ENCODE measurements at places on chromosomes 2 and 18. TPM values are rescaled to one million over a fixed set of nuclear protein-coding genes. Genes with fewer than 3 reads are reported as not detected.
A peak's percentile ranks its signal among the peaks of the same experiment; 100 is the strongest.

Gene ZNF385B
- total RNA-seq: not detected

Gene PCARE
- total RNA-seq: not detected

Gene KCNJ3
- 0.58 TPM for total RNA-seq

Gene PDE1A
- not detected for total RNA-seq

Gene FAM124B
- not detected for total RNA-seq

Gene PREB
- 46.0 TPM for total RNA-seq

Gene RNU2-63P
- 8.9 TPM for total RNA-seq

Gene ANKRD53
- total RNA-seq: 1.4 TPM

Gene UGT1A8
- not detected for total RNA-seq

Gene CACNB4
- total RNA-seq: 1.1 TPM

Gene PJVK
- 7.9 TPM for total RNA-seq

- no peak for DNase-seq
Observed at GRCh38 chr18:26708806-26709716, 156.4 kb downstream of the AQP4 start.

DNA sequence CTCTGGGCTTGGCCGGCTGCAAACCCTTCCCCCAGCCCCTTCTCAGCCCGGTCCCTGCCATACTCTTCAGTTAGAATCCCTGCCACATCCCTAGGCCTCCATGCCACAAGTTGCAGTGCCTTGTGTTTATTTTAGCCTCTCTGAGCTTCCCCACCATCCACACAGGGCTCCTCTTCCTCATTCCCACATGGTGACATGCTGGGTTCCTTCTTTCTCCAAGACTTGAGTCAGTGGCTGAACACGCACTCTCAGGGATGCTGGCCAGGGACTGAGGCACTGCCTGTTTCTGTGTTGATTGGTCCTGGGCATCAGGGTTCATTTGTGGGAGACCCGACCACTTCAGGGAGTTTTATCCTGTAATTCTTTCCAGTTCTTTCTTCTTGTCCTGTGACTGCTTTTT is 56.3 kb downstream of the KCNS3 start:
- DNase-seq: no peak

- no peak for DNase-seq
Observed at GRCh38 chr2:144339048-144339447, 180.9 kb downstream of the ZEB2 start.

- DNase-seq: no peak
Observed at GRCh38 chr2:8643250-8643995, 38.4 kb upstream of the ID2 start.

GRCh38 chr2:43218702-43219382 is 7.6 kb downstream of the ZFP36L2 start:
- DNase-seq: peak; percentile 86

DNA sequence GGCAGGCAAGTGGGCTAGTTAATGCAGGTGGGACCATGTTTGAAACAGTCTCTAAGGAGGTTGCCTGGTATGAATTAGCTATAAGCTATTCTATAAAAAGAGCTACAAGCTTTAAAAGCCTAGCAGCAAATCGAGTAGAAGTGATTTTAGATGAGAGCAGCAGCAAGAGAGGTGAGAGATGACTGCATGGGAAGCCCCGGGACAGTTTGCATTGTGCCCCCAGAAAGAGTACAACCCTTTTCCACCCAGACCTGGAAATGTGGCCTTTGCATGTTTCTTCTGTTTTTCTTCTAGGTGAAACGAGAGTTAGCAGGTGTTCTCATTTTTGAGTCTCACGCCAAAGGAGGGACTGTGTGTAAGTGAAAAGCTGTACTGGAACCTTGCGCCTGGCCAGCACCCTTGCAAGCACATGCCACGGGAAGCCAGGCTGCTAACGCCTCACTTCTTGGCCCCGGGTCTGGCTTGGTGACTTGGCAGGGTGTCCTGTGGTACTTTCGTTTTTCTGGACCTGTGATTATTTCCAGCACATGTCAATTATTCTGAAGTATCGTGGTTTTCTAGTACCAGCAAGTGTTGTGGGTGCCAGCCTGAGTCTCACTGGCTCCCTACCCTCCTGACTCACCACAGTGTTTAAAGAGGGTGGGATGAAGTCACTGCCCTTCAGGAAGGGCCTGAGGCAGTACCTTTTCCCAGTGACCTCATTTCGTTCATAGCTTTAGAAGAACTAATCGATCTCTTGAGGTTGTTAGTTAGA is 90.3 kb upstream of the MAP3K20 start:
- DNase-seq: no peak

DNA sequence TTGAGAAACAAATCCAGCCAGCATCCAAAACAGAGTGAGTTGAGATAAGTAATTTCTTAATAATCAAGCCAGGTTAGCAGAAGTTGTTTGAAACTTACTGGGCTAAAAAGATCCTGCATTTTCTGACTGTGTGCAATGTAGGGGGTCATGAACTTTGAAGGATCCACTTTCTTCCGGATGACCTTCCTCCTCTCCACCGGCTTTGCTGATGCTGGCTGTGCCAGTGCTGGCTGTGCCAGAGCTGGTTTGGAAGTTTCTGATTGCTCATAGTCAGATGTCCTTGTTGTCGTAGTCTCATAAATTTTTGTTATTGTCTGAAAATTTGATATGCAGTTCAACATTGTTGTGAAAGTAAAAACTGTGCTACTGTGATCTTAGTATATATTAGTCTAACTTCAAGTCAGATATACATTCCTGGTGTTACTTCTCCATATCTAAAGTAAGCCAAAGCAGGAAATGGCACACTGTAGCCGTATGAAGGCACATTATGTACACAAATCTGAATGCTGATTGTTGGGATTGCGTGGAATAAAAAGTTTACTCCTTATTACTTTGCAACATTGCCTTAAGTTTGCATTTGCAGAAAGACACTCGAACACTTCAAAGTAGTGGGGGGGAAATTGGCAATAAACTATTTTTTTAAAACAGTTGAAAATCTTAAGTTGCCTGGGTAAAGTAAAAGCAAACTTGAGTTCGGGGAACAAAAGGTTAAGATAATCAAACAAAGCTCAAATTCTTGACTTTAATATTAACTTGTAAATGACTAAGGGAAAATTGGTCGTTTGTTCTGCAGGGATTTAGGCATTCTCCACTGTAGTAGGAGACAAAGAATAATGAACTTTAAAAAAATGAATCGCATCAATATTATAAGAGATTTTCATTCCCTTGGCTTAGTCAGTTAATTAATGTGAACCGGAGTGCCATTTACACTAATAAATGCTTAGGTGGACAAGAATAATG is 6.4 kb downstream of the NEB start:
- DNase-seq: no peak

GRCh38 chr18:77096936-77097886 is 35.4 kb downstream of the MBP start:
- no peak for DNase-seq

DNA sequence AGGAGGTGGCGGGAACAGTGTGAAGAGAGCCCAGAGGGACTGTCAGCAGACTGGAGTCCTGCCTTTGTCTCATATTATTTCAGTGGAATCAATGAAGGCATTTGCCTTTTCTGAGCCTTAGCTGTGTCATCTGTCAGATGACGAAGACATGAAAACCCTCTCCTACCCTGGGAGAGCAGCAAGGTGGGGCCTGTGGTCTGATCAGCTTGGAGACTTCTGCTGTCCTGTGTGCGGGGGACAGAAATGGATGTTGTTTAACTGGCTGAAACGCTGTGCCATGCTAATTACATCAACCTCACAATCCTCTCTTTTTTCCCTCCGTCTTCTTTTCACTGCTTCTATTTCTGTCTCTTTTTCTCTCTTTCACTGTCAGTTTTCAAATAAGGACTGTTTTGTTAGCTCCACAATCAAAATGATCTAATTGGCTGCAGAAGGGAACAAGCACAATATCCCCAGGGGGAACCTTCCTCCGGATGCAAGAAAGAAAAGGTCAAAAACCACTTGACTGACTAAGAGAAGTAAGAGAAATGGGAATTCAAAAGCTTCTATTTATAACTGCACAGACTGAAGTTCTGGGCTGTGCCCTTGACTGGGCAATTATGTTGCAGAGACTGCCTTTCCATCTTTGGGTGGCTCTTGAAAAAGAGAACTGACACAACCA is 340.1 kb downstream of the CLIP4 start:
- no peak for DNase-seq

- peak; percentile 82 for DNase-seq
Observed at GRCh38 chr2:164841719-164842623, at the start of gene COBLL1. Gene COBLL1, minus strand, starts transcription at chr2:164841823. Its CDS starts 627 bp downstream, at chr2:164841196.

DNA sequence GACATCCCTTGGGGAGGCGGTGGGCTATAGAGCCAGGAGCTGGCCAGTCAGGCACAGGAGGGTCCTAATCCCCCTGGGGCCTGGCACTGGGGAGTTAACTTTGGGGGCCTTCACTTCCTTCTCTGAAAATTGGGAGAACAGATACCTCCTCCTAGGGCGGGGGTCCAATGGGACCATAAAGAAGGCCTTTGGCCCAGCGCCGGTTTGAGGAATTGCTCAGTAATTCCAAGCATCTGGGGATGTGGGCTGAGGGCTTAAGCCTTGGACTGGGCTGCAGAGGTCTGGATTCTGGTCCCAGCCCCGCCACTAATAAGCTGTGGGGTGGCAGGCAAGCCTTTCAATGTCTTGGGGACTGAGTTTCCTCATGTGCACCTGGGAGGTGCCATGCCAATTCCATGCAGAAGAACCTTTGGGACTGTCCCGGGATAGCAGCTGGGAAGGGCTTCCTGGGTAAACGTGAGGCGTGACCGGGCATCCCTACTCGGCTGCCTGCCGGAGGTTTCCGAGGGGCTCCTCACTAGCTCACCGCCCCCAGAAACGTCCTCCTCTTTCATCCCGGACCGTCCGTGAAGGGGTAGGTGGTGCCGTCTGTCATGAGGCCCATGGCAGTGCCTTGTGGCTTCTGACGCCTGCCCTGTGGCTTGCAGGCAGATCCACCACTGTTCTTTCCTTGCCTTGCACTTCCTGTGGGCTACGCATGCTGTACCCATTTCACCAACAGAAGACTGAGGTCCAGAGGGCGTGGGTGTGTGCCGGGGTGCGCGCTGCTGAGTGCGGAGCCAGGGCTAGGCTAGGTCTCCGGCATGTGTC is 67.4 kb upstream of the HPCAL1 start:
- DNase-seq: no peak

GRCh38 chr2:230980468-230980867 is 15.5 kb upstream of the SPATA3 start:
- no peak for DNase-seq

DNA sequence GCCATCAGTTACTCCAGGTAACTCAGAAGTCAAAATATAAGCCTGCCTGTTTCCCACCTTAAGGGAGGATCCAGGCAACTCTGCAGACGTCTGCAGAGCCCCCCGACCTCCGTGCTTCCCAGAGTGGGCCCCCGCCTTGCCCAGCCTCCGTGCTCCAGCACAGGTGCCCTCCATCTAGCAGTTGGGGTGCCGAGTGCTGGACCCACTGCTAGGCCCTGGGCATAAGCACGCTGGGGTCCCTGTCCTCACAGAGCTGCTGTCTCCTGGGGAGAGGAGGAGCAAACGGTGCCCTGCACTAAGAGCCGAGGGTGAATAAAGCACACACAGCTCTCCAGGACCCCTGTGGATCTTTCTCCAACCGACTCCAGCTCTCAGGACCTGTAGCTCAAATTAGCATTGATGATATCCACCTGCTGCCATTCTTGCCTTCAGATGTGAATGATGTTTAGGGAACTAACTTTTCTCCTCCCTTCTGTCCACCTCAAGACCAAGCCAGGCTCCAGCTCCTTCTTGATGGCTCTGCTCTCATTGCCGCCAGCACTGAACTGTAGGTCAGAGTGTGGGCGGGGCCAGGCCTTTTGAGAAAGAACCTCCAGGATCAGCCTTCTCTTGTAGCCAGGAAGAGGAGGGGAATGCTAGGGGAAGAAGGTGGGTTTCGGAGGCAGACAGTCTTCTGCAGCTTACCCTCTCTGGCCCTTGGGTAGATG is 121.2 kb downstream of the SMAD7 start:
- DNase-seq: no peak

DNA sequence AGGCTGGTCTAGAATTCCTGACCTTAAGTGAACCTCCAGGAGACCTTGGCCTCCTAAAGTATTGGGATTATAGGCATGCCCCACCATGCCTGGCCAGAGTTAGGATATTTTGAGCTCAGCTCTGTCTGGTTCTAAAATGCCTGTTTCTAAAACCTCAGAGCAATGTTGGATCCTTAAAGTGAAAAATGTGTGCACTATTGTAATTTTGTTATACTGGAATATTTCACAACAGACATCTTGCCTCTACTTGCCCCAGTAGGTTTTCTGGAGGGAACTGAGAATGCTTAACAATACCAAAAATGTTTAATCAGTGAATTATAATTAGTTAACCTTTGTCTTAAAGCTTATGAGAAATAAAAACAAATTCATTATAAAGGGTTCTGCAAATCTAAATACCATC is 144.6 kb upstream of the CCDC195 start:
- DNase-seq: no peak

- DNase-seq: no peak
Observed at GRCh38 chr2:39615675-39616074, 50.0 kb upstream of the TMEM178A start.

DNA sequence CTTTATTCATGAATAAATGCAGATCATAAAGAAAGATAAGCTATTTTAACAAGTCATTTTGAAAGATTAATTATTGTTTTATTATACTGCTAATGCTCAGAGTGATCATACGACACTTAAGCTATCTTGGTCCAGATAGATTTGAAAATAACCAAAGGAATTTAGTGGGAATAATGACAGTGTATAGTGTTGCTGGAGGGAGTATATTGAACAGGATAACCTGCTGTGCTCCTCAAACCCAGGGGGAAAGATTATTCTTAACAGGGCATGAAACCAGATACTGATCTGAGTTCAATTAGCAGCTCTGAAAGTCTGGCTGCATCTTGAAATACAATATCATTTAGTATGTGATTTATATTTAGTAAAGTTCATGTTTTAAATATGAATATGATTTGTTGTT is 216.3 kb upstream of the ITGA4 start:
- no peak for DNase-seq

- no peak for DNase-seq
Observed at GRCh38 chr2:142033393-142033792, 97.4 kb downstream of the LRP1B start.

DNA sequence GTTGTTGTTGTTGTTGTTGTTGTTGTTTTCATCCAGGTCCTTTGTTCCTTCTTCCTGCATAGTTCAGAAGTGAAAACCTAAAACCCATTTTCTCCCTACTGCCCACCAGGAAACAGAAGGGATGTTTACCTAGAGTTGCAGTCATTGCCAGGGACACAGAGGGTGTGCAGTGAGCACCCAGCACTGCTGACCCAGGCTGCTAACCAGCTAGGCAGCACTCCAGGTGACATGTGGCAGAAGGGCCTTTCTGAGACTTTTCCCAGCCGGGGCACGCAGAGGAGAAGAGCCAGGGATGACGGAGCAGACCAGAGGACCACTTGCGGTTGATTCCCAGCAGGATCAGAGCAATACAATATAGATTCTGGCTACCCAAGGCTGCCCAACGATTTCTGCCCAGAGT is 286.3 kb downstream of the BCL11A start:
- no peak for DNase-seq

- no peak for DNase-seq
Observed at GRCh38 chr2:101638181-101638711, 59.3 kb upstream of the MAP4K4 start.
